Psoas muscle (tissue), 8 donors: ENCODE measurements at places on chromosomes 1 and 21. TPM values are rescaled to one million over a fixed set of nuclear protein-coding genes. Genes with fewer than 3 reads are reported as not detected.

Gene DEPDC1
- not detected for total RNA-seq

Gene ERVH48-1
- not detected for total RNA-seq

Gene ADGRB2
- 1.1 TPM for total RNA-seq

Gene SRP9
- total RNA-seq, result 137 TPM

Gene NEGR1
- 10.2 TPM for total RNA-seq

Gene PALMD
- total RNA-seq, result 101 TPM

Gene LCE4A
- not detected for total RNA-seq

Gene S100A14
- total RNA-seq, result not detected

Gene CCDC24
- 1.9 TPM for total RNA-seq

Gene LCK
- total RNA-seq, result 0.77 TPM

Gene ZNF697
- total RNA-seq, result 3.9 TPM

Gene S100A2
- 1.0 TPM for total RNA-seq

Gene LCE2C
- not detected for total RNA-seq

Gene ARMH1
- total RNA-seq, result not detected

Gene SEC16B
- 1.6 TPM for total RNA-seq

Gene IKBKE
- 0.44 TPM for total RNA-seq

Gene BARHL2
- not detected for total RNA-seq

Gene NTMT2
- not detected for total RNA-seq

Gene UTS2
- not detected for total RNA-seq

Gene SAMSN1
- 0.75 TPM for total RNA-seq
